ENCODE measurements at places on chromosomes 1 and 21. TPM values are rescaled to one million over a fixed set of nuclear protein-coding genes. Genes with fewer than 3 reads are reported as not detected.

The COL16A1 gene
- not detected for total RNA-seq

The UTS2 gene
- not detected for total RNA-seq

The FAM163A gene
- total RNA-seq, result not detected

The LAPTM5 gene
- total RNA-seq, result 177 TPM

The POU3F1 gene
- total RNA-seq, result 0.15 TPM

The OR2T35 gene
- not detected for total RNA-seq

The ERICH3 gene
- total RNA-seq, result not detected

The PLEKHN1 gene
- 3.1 TPM for total RNA-seq

All from activated CD8-positive, alpha-beta memory T cell treated with anti-CD3 and anti-CD28 coated beads for 36 hours (primary cell).